GM04503 (cell line): ENCODE measurements at places on chromosomes 2 and 18.

GRCh38 chr2:226467221-226467620 is 332.4 kb downstream of the IRS1 start:
- no peak for DNase-seq

DNA sequence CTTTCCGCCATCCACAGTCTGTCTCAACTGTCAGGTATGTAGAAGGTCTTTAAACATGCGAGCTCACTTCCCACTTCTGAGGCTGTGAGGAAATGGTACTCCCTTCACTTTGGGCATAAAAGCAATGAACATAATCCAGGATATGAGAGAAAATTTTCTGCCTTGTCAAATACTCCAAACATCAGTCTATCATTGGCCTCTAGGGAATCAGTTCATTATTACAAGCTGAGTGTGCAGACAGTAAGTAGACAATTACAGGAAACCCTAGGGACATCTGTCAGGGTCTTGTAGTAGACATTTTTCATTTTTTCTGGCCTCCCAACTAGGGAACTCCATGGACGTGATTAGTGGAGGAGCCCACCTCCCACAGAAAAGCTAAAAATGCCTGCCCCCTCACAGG is 13.6 kb upstream of the APCDD1 start:
- no peak for DNase-seq

DNA sequence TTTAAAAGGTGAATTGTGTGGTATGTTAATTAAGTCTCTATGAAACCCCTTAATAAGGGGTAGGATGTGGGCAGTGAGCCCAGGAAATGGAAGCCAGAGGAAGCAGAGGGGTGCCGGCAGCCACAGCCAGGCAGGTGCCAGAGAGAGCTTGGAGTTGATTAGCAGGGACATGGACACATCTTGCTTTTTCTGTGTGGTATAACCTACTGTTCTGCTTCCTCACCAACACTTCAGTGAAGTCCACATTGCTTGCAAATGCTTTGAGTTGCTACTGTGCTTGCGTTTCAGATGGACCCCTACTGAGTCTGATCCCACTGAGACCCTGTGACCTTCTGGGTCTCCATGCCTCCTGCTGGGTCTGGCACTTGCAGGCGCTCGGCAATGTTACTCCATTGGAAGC is 30.3 kb upstream of the ARHGEF4 start:
- DNase-seq = no peak

DNA sequence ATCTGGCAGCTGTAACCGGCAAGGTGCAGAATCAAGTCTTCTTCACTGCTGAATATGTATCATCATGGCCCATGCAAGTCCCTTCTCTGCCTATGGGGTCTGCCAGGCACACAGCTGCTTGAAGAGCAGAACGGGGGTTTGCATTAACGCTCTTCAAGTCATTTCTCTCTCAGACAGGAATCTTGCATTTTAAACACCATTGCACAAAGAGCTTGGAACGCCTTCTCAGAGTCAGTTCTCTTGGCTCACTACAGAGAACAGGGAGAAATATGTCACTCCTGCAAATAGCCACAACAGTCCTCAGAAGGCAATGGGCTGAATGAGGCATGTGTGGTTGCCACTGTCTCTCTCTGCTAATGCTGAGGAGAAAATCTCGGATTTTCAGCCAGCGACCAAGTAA is 2173.5 kb upstream of the PIK3C3 start:
- no peak for DNase-seq

DNA sequence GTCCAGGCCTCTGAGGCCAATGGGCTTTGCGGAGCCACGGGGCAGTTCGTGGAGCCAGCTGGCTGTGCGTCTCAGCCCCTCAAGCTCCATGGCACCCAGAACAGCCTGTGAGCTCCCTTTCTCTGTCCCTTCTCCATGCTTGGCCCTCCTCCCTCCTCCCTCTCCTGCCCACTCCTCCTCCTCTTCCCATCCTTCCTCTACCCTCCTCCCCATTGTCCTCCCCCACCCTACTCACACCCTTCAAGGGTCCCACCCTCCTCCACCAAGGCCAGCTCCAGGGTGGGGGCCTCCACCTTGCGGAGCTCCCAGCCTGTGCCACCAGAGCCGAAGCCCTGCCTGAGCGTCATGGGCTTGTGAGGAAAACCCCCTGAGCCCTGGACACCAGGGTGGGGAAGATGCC is 269.0 kb downstream of the ATAD2B start:
- DNase-seq = no peak

DNA sequence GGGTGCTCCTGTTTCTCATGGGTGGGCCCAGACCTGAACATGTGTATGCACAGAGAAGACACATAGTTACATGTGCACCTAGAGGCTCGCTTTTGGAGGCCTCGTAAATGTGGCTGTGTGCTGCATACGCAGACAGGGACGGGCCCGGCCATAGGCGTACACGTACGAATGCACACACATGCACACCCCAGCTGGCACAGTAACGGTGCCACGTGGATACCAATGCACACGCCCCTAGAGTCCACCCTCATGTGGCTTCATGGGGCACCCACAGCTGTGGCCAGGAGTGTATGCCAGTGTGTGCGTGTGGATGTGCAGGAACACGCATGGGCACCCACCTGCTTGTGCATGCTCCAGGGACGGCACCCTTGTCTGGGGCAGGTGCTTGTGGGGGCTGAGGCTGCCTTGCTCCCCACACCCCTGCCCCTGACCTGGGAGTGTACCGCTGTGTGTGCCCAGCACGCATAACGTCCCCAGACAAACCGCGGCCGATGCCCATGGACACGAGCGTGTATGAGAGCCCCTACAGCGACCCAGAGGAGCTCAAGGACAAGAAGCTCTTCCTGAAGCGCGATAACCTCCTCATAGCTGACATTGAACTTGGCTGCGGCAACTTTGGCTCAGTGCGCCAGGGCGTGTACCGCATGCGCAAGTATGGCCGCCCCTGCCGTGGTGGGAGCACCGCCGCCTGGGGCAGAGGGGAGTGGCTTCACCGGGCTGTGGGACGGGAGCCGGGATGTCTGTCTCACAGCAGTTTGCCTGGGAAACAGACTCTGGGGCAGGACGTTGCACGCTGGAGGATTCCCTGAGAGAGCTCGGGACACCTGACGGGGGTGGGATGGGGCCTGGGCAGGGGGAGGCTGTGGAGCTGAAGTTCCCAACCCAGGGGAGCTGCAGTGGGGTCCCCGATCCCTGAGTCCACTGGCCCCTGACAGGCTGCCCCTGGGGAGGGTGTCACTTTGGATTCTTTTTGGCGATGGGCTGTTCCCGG is 21.0 kb downstream of the ZAP70 start:
- DNase-seq = no peak

DNA sequence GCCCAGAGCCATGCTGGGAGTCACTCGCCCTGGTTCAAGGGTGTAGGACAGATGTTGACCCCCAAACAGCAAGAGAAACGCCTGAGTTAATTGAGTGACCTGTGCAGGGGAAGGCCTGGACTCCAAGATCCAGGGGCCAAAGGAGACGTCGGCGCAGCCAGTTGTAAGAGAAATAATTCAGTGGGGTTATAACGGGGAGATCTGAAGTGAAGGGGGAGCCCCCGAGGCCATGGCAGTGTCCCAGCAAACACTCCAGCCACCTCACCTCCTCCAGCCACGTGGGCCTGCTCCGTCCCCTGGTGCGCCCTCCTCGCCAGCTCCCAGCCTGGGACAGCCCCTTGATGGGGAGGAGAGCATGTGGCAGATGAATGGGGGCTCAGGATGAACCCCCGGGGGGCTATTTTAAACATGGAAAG is 130.7 kb upstream of the GPC1 start:
- no peak for DNase-seq

GRCh38 chr18:24989760-24990593 is 362.0 kb downstream of the ZNF521 start:
- no peak for DNase-seq

- no peak for DNase-seq
These were observed 57.2 kb downstream of the NGEF start for GRCh38 chr2:232955856-232956255.

DNA sequence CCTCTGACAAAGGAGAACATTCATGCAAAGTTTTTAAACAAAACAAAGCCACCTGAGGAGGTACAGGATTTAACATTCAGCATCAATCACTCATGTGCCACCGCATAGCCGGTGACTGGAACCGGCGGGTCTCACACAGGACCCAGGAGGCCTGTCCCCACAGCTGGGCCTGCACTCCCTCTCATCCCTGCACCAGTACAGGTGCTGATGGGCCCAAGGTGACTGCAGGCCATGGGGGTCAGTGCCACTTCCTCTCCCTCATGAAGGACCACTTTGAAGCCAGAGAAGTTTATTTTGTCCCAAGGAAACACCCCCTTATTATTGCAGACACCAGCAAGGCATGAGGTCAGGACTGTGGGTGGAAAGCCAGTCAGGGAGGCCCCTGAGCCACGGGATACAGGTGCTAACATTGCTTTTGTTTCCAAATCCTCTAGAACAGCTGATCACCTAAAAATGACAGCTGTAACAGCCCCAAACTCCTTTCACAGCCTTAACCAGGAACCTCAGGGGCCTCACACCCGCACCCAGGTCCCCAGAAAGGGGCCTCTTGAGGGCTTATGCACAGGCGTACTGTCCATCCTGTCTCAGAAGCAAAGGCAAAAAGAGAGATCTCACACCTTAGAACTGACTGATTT is 14.0 kb downstream of the PARD6G start:
- DNase-seq = no peak

DNA sequence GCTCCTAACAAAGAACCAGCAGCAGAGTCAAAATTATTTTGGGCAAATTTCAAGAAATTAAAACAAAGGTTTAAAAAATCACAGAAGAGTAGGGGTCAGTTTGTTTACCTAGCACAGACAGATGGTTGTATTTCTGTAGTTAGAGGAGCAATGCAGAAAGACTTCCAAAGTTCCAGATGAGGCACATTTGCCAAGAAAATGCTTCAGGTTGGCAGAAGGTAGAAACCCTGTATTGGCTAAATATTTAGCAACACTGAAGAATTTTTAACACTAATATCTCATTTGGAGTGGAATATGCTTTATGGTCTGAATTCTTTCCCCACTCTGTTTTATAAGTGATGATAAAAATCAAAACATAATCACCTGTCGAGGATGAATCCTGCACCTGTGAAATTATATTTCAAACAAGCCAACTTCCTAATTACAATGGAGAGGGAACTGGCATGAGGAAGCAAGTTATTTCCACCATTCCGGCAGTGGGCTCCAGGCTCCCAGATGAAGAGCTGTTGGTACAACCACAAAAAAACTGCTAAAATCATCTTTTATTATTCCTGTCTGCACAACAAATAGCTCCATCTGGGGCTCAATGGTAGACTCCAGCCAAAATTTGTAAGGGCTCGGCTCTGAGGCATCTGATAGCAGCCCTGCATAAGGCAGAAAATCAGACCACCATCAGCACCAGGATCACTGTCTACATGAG is 286.5 kb upstream of the REV1 start:
- no peak for DNase-seq

- no peak for DNase-seq
These were observed 391 bp downstream of the ZNF385B start for GRCh38 chr2:179861027-179861415.

DNA sequence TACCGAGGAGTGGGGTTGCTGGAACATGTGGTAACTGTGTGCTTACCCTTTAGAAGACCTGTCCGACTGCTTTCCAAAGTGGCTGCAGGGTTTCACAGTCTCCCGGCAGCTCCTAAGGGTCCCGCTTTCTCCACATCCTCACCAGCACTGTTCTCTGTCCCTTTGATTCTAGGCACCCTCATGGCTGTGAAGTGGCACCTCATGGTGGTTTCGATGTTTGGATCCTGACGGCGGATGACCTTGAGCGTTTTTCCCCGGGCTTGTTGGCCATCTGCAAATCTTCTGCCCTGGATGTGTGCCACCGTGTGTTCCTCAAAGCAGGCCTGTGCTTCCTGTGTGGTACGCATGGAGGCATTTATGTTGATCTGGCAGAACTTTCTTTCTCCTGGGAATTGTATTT is 292.5 kb upstream of the HDAC4 start:
- DNase-seq = no peak

DNA sequence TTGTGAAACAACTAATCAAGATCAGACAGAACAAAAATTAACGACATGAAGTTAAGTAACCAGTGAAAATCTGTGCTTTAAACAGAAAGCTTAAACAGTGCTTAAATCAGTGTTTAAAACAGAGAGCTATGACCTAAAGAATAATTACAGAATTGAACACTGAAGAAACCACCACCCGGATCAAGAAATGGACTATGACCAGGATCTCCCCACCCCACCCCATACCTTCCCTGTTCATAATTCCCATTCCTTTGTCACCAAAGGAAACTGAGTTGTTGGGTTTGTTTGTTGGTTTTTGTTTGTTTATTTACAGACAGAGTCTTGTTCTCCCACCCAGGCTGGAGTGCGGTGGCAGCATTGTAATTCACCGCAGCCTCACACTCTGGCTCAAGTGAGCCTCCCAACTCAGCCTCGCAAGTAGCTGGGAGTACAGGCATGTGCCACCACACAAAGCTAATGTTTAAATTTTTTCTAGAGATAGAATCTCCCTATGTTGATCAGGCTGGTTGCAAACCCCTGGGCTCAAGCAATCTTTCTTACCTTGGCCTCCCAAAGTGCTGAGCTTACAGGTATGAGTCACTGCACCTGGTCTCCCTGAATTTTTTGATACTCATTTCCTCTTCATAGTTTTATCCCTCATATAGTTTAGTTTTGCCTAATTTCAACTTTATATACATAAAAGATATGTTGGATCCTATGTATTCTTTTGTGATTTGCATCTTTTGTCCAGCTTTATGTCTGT is 8.2 kb upstream of the ALPG start:
- DNase-seq = no peak

GRCh38 chr2:96933305-96934181 is 52.8 kb downstream of the FAM178B start:
- no peak for DNase-seq

- DNase-seq = no peak
These were observed 394 bp downstream of the SCYGR3 start for GRCh38 chr2:227614246-227614645.

- no peak for DNase-seq
These were observed 450.3 kb downstream of the FBXO15 start for GRCh38 chr18:73697353-73697752.
